ENCODE measurements at places on chromosomes 1 and 21.

DNA sequence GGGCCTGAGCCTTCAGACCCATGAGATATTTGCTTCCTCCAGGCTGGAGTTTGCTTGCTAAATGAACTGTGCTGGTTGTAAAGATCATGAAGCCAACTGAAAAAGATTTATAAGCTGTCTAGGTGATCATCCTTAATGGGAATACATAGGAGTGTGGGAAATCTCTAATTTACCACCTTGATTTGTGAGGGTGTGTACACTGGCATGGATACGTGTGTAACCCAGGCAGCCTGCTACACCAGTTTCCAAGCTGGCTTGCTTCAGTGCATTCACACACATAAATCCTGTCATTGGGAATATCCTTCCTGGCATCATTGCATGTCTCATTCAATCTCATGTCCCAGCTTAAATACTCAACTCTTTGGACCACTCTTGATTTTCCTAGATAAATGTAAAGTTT lies 57.6 kb upstream of the GNG12 start:
- DNase-seq: no peak

DNA sequence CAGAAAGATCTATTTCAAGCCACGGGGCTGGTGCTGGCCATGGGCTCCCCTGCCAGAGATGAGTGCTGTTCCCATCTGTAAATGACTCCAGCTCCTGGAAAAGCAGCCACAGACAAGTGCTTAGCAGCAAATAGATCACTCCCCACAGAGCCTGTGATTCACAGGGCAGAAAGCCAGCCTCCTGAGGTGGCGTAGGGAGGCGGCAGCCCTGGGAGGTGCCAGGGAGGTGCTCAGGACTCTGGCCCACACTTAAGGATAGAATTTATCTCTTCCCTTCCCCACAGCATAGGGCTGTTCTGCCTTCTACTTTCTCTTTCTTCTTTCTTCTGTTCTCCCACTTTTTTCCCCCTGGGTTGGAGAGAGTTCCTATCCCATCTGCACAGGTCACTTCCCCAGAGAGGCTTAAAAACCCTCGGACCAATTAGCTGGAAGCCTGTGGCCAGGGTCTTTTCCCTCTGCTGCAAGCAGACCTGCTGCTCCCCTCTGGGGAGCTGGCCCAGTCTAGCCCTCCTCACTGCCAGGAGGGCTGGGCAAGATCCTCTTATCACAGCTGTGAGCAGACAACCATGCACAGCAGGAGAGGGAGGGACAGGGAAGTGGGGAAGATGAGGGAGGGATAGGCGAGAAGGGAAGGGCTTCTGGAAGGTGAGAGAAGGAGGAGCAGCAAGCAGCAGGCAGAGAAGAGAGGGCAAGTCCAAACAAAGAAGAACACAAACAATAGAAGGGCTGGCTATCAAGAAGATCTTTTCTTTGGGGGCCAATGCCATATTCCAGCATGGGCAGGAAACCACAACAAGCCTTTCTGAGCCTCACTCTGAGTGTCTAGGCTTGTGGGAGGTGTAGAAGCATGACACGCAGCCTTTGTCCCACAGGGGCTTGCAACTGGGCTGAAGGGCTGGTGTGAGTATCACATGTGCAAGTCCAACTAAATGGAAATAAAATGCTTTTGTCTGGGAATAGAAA lies 41.0 kb downstream of the KCND3 start:
- DNase-seq: peak; percentile 76

DNA sequence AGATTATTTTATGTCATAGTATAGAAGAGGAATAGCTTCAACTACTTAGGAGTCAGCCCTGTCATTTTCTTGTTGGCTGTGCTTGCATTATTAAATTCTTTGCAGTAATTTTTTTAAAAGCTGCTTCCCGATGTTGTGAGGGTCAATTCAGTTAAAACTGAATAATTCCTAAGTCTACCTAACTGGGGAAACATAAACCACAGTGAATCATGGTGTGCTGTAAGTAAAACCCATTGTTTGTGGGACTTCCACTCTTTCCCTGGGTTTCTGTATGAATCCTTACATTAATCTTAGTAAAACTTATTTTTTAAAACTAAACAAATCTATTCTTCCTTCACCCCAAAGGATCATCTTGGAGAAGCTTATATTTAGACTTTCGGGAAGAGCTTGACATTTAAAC lies 4.4 kb downstream of the SUCO start:
- no peak for DNase-seq

- no peak for DNase-seq
Observed at GRCh38 chr1:5903680-5904079, 88.5 kb downstream of the NPHP4 start.

GRCh38 chr1:218679988-218680748 lies 335.0 kb downstream of the TGFB2 start:
- DNase-seq: no peak

- peak; percentile 47 for DNase-seq
Observed at GRCh38 chr1:11629184-11630016, 24.8 kb downstream of the FBXO2 start.

- no peak for DNase-seq
Observed at GRCh38 chr1:193408782-193409293, 222.4 kb upstream of the B3GALT2 start.

DNA sequence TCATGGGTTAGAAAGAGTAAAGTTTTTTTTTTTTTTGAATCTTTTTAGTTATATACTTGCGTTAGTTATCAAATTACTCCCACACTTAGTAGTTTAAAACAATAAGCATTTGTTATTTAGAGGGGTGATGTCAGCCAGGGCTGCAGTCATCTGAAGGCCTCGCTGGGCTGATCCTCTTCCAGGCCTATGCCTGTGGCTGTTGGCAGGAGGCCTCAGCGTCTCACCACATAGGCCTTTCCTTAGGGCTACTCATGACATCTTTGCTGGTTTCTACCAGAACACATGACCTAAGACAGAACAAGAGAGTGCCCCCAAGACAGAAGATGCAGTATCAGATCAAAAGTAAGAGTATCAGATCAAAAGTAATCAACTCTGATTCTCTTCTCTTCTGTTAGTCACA lies 167.4 kb downstream of the HHAT start:
- no peak for DNase-seq

- DNase-seq: no peak
Observed at GRCh38 chr1:87953121-87953520, 624.4 kb downstream of the LMO4 start.

DNA sequence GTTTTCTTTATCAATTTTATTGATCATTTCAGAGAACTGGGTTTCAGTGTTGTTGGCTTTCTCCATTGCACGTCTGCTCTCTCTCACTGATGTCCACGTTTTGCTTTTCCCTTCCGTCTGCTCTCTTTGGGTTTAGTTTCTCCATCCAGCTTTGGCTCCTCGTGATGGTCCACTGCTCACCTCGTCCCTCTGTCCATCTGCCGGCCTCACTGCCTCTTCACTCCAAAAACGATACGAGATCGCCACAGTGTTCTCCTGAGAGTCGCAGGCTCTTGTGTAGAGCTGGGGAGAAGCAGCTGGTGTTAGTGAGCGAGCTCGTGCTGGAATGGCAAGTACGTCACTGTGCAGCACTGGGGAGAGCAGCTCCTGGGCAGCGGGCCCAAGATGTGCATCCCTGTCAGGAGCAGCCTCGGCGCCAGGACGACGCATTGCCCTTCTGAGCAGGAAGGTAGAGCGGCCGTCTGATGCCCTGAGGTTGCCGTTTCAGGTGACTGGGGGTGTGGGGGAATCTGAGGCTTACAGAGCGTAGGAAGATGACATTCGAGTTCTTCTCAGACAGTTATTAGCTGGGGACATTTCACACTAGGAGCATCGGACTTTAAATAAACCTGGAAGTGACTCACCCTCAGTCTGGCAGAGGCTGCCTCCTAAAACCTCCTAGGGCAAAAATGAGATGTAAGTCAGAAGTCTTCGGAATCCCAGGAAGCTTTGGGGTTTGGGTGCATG lies 31.4 kb upstream of the PCBP3 start:
- no peak for DNase-seq

DNA sequence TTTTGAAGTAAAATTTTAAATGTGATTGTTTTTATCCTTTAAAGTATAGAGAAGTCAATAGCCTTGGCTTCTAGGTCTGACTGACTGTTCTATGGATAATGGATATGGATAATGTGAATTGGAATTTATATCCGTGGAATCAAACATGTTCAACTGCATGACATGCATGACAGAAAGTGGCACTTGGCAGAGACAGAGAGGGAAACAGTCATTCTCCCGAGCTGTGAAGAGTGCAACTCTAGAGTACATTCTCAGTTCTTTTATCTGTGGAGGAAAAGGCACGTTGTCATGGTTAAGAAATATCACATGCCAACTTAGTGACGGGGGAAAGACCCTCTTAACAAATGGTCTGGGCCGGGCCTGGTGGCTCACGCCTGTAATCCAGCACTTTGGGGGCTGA lies 67.0 kb downstream of the KIF26B start:
- no peak for DNase-seq

- DNase-seq: no peak
Observed at GRCh38 chr1:103273106-103273505, 164.8 kb upstream of the COL11A1 start.

GRCh38 chr1:154775621-154776605 lies 94.2 kb downstream of the KCNN3 start:
- no peak for DNase-seq

DNA sequence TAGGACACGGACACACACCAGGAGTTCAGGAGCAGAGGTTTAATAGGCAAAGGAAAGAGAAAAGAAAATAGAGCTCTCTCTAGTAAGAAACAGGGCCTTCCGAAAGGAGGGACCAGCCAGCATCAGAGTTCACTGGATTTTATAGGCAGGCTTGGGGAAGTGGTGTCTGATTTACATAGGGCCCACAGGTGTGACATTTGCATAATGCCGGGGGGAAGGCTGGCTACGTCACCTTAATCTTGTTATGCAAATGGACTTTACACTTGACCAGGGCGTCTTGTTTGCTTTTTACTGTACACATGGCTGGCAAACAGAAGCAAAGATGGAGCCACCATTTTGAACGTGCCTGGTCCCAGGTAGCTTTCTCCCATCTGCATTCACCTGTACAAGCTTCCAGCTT lies at the start of gene OR14A16:
Gene OR14A16 (minus strand): TSS at position 97 of the 400 bp plus-strand sequence. CDS start 8,390 bp downstream, outside the sequence.
- no peak for DNase-seq

DNA sequence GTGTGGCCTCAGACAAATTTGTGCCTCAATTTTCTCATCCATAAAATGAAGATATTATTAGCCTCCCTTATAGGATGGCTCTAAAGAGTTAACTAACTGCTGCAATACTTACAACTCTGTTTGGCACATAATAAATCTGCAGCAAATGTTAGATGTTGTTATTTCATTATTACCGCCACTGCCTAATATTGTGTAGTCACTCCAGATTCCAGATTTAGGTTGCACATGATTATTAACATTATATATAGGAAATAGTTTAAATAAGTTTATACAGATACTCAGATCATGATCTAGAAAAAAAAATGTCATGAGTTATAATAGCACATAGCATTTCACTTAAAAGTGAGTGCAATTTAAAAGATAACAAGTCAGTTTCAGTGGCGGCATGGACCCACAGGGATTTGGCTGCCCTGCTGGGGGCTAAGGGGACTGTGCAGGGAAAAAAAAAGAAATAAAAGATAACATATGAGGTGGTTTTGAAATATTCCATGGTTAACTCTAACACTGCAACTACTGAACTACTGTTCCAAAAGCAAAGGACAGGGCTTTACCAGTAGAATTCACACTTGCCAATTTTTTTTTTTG lies 170.4 kb downstream of the TGFBR3 start:
- no peak for DNase-seq

GRCh38 chr1:240201931-240202330 lies 110.2 kb downstream of the FMN2 start:
- no peak for DNase-seq

GRCh38 chr1:90187323-90187585 lies 192.3 kb downstream of the ZNF326 start:
- no peak for DNase-seq

DNA sequence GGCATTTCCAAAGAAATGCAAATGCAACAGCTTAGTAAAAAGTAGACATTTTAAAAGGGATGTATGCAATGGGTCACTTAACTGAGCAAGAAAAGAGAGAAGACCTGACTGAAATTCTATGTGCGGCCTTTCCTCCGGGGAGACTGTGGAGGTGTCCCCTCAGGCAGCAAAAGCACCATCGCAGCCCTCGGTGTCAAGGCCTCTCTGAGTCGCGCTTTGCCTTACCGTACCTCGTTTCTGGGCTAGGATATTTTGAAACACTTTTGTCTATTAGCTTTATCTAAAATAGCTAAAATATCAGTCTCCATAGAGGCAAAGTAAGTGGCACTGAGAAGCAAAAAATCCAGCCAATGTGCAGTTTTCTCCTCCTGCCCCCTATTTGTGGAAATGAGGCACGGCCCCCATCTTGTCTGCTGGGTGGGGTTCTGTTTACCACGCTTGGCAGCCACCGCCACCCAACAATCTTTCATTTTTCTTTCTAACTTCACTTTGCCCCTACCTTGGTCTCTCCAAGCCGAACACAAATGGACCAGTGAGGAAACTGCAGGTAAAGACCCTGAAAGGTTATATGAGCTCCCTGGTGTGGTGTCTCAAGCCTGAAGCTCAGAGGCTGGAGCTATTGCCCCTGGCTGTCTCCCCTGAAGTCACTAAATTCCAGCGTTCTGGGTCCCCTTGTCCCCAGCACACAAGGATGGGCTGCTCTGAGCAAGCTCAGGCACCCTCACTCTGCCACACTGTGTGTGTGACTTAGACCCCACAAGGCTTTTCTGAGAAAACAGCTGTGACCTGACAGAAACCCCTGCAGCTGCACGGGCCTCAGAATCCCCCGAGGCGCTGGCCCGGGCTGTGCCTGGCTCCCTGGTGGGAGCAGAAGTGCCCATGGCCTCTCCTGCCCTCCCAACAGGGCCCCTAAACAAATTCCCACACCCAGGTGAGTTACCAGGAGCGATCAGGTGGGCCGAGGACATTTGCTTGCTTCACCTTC lies 1.6 kb downstream of the CD247 start:
- no peak for DNase-seq
